ENCODE measurements at places on chromosomes 5 and 9. TPM values are rescaled to one million over a fixed set of nuclear protein-coding genes. Genes with fewer than 3 reads are reported as not detected.
A peak's percentile ranks its signal among the peaks of the same experiment; 100 is the strongest.

GRCh38 chr5:164998590-164998989 is 1493.2 kb downstream of the MAT2B start:
- no peak for DNase-seq

GRCh38 chr5:101580591-101580990 is 677.5 kb upstream of the ST8SIA4 start:
- DNase-seq = no peak

- DNase-seq = peak; percentile 90
Measured at GRCh38 chr9:90102292-90102901, 497.6 kb downstream of the GADD45G start.

GRCh38 chr9:8468045-8468637 is 668.6 kb upstream of the DMAC1 start:
- DNase-seq = no peak

DNA sequence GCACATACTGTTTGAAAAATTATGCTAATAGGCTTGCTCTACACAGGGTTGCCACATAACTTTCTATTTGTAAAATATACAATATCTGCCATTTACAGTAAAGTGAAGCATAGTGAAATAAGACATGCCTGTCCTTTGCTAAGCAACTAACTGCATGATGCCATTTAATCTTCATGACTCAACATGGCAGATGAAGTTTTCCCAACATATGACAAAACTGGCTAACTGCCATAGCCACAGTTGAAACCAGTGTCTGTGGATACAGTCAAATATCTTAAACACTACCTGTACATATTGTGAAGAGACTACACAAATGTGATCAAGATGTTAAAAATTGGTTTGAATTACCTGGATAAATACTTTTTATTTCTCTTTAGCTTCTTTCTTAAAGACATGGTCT is 3.1 kb upstream of the DMAC1 start:
- DNase-seq = no peak

- DNase-seq = no peak
Measured at GRCh38 chr5:176596689-176597416, 13.1 kb downstream of the GPRIN1 start.

The NEK6 gene
- 24.9 TPM for total RNA-seq
